ENCODE measurements at places on chromosomes 3 and 15.

- DNase-seq: no peak
Observed at GRCh38 chr15:66133247-66133885, 120.2 kb downstream of the MEGF11 start.

DNA sequence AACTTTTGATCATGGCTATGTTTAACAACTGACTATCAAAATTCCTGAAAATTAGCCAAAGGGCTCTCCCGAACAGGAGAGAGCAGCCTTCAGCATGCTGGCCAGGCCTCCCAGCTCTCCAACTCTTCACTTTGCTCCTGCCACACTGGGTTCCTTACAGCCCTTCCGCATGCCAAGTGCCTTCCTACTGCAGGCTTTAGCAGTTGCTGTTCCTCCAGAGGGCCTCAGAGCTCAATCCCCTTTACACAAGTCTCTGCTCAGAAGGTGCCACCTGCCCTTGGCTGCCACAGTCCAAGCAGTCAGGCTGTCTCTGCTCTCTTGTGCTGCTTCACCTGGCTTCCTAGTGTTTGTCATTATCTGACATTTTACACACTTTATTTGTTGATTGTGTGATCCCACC lies 553.1 kb upstream of the PPP2R3A start:
- no peak for DNase-seq

DNA sequence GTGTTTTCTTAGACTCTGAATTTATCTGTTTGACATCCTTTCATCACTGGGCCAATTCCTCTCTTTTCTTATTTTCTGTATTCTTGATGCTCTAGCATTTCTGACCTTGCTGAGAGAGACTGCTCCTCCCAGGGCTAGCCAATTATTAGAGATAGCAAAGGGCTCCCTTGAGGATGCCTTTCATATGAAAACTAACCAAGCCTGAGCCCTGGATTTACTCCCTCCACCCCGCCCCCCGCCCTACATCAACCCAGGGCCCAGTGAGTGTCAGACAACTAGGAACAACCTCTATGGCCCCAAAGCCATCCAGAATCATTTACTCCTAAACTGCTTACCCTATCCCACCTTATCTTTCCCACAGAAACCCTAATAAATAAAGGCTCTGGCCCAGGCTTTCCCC lies 69.7 kb upstream of the LARS2 start:
- no peak for DNase-seq

DNA sequence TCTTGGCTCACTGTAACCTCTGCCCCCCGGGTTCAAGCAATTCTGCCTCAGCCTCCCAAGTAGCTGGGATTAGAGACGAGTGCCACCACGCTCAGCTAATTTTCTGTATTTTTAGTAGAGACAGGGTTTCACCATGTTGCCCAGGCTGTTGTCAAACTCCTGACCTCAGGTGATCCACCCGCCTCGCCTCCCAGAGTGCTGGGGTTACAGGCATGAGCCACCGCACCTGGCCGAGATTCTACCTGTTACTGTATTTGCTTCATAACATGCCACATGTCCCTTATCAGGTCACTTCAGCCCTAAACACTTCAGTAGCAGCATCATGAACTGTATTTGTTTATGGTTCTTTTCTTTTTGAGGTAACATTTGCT lies 7.5 kb upstream of the LCTL start:
- DNase-seq: no peak

- DNase-seq: no peak
Observed at GRCh38 chr3:35737080-35737479, 97.8 kb downstream of the ARPP21 start.

DNA sequence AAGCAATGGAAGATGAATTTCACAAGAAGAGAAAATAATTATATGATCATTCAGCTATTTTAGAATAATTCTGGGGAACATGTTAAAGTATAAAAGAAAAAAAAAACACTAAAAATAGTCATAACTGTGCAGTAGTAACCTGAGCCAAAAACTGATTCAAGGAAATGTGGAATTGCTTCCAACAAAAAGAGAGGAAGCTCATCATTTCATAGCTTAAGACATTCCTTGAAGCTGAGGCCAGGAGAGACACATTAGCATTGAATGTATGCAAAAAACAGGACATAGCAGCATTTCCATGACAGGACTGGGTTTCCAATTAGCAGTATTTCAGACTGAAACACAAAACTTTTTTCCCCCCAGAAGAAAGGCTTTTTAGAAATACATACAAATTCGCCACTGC lies 27.7 kb upstream of the LRRN1 start:
- no peak for DNase-seq

GRCh38 chr3:120555657-120556509 lies 40.3 kb upstream of the NDUFB4 start:
- no peak for DNase-seq

GRCh38 chr3:36843065-36844051 lies 79.0 kb upstream of the DCLK3 start:
- DNase-seq: peak; percentile 17

DNA sequence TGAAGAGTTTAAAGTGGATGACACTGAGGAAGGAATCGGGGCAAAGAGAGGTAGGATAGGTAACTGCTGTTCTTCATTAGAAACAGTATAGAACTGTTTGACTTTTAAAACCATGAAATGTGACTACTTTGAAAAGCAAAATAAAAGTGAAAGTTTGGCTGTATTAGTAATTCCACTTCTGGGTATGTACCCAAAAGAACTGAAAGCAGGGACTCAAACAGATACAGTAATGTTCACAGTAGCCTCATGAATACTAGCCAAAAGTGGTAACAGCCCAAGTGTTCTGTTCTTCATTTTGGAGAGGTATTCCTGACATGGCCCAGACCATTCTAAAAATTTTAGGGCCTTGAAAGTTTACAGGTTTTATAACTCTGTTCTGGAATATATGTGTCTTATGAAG lies 1055.4 kb downstream of the TBL1XR1 start:
- DNase-seq: no peak

All from GM18507 (cell line).